NCI-H510A (cell line): ENCODE measurements at places on chromosomes 6 and 20.

- DNase-seq = no peak
These were observed 13.5 kb downstream of the ZSCAN23 start for GRCh38 chr6:28429781-28430180.

DNA sequence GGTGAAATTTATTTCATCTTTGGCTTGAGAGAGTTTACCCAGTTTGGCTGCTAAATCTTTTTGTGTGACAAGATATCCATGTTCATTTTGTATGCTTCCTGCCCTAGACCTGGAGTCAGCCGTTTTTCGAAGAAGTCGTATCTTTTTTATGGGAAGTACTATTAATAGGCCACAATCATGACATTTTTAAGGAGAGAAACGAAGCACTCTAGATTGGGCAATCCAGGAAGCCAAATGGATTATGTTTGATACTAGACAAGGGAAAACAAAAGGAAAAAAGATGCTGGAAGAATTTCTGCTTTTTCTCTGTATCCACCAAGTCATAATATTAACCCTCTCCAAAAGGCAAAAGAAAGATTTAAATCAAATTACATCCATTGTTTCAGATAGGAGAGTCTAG lies 214.6 kb downstream of the HDGFL1 start:
- DNase-seq = no peak

- no peak for DNase-seq
These were observed 47.6 kb downstream of the TNFAIP3 start for GRCh38 chr6:137914530-137915193.

- no peak for DNase-seq
These were observed 34.2 kb downstream of the PIM1 start for GRCh38 chr6:37204014-37204751.

DNA sequence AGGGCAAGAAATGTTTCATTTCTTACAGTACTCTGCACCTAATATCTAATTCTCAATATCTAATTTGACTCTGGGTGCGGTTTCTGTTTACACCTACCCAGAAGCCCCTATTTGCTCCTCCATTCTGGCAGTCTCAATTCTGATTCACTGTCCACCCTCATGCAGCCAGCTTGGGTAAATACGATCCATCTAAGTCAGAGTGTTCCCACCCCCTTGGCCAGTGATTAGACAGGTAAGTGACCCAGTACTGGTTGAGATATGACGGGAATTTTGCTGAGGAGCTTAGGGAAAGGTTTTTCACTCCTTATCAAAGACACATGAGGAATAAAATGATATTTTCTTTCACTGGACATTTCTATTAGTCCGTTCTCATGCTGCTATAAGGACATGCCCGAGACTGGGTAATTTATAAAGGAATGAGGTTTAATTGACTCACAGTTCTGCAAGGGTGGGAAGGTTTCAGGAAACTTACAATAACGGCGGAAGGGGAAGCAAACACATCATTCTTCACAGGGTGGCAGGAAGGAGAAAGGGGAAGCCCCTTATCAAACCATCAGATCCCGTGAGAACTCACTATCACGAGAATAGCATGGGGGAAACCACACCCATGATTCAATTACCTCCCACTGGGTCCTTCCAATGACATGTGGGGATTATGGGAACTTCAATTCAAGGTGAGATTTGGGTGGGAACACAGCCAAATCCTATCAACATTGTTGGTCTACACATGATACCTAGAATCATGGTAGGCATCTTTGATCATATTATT lies 29.4 kb downstream of the GLO1 start:
- no peak for DNase-seq

GRCh38 chr6:4790158-4790899 lies 14.1 kb downstream of the CDYL start:
- DNase-seq = no peak

DNA sequence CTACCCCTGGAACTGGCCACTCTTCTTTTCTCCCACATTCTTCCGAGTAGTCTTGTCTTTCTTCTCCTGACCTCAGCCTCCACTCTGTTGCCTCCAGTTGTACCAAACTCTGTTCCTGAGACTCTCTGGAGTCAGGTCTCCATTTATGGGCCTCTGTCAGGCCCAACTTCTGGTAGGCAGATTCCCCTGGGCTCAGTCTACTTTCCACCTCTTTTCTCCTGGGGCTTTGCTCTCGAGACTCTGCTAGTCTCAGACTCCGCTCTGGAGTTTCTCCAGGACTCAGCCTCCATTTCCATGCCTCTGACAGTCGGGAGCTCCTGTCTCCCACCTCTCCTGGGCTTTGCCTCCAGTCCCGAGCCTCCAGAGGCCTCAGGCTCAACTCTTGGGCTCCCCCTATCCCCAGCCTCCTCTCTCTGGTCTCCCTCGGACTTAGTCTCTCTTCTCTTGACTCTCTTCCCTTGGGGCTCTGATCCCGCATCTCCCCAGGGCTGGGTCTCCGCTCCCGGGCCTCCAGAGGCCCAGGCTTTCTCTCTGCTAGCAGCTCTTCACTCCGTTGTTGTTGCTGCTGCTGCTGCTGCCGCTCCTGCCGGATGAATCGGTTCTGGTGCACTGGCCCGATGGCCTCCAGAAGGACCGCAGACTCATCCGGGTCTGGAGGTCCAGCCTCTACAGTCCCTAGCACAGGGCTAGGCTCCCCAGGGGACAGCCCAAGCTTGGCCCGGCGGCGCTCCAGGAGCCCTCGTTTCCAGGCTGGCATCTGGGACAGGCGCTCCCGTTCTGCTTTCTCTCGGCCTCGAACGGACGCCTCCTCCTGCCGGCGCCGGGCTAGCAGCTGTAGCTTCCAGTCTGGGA lies 1.1 kb downstream of the PPP1R18 start:
- no peak for DNase-seq

DNA sequence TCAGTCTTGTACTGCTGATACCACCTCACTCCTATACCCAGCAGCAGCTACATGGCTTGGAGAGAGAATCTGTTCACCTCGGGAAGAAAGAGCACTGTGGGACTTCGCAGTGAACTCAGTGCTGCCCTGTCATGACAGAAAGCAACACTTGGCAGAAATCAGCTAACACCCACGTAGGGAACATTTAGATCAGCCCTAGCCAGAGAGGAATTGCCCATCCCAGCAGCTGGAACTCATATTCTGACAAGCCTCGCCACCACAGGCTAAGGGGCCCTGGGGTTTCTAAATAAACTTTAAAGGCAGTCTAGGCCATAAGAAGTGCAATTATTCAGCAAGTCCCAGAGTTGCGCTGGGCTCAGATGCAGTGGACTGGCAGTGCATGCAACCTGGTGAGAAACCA lies 1266.8 kb downstream of the GRIK2 start:
- no peak for DNase-seq

DNA sequence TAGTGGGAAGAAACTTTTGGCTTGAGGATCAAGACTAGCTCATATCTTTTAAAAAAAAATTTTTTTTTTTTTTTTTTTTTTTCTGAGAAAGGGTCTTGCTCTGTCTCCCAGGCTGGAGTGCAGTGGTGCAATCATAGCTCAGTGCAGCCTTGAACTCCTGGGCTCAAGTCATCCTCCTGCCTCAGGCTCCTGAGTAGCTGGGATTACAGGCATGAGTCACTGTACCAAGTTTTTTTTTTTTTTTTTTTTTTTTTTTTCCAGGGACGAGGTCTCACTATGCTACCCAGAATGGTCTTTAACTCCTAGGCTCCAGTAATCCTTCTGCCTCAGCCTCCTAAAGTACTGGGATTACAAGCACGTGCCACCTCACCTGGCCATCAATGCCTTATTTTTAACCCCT lies 27.9 kb downstream of the GCLC start:
- no peak for DNase-seq

- DNase-seq = no peak
These were observed 48.6 kb downstream of the CD24 start for GRCh38 chr6:106925948-106926347.

DNA sequence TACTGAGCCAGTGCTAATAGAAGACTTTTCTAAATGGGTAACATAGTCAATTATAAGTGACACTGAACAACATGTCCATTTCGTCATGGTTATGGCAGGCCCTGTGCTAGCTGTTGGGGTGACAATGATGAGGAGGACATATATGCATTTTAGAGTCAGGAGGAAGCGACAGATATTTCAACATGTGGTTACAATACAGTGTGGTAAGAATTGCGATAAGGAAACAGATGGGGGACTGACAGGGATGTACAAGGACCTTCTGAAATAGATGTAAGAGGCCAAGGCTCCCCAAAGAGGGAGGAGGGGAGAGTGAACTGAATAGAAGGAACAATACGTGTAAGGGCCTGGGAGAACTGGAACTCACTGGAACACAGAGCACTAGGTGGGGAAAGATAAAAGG lies 11.7 kb downstream of the MMP24 start:
- DNase-seq = no peak

DNA sequence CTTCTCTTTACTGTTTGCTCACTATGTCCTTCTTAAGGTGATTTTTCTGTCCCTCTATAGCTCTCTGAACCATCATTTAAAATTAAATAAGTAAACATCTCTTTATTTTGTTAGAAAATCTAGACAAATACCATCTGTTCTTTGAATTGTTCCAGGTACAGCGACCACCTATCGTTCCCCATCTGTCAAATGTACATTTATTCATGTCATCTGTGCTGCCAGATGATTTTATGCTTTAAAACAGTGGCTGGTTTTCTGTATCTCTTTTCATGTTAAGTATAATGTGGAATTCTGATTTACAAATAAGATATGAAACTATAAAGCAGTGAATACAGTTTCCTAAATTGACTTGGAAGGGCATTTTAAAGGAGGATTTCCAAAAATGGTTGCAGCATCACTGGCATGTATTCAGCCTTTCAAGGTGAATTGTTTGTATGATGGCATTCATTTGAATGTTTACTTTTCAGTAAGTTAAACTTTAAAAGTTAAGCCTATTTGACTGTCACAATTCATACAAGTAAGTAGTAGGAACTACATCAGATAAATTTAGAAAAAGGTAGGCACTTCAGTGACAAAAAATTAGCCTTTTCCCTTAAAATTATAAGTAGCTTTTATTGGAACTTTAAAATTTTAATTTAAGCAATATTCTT lies 92.6 kb upstream of the CLVS2 start:
- no peak for DNase-seq

- no peak for DNase-seq
These were observed 811.3 kb downstream of the DHX35 start for GRCh38 chr20:39773380-39774000.

DNA sequence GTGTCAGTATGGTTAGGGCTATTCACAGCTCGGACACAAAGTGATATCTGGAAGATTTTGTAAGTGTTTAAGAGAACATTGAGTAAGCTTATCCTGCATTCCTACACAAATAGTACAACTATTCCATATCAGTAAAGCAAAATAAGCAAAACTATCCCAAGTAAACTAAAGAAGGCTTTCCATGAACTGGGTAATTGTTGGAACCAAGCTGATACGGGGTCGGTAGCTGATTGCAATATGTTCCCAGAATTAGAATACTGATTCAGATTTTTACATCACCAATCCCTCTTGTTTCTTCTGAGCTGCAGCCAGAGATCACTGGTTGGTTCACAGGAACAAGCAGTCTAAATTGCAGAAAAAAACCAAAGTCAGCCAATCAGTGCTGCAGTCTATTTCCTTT lies 54.1 kb downstream of the CDS2 start:
- DNase-seq = no peak

GRCh38 chr6:156963712-156964700 lies 186.8 kb downstream of the ARID1B start:
- no peak for DNase-seq

DNA sequence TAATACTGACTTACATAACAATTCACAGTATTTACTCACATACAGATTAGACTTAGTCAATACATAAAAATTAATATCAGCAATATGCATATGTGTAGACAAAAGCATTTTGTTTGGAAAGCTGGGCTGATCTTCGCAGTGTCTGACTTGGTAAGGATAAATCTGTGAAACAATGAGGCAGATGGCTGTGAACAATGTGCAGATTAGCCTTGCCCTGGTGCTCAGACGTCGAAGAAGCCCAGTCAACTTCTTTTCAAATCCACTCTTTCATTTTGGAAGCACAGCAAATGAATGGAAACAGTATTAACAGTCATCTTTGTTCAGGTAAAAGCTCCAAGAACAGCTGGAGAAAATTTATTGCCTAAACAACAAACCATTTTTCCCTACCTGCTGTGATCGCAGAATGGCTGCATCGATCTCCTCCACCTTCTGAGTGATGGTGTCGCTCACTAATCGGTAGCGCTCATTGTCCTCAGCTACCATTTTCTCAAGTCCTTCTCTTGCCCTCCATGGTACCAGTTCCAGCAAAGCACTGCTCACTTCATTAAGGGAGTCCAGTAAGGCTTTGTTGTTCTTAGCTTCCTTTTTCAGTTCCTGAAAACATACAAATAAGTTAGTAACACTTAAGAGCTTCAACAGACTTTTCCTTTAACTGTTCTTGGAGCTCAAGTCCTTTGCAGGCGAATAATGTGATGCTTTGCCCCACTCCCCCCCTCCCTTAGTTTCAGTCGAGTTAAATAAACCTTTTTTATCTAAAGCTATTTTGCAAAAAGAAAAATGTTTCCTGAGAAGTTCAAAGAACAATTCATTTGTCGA lies 116.5 kb downstream of the DST start:
- DNase-seq = no peak

DNA sequence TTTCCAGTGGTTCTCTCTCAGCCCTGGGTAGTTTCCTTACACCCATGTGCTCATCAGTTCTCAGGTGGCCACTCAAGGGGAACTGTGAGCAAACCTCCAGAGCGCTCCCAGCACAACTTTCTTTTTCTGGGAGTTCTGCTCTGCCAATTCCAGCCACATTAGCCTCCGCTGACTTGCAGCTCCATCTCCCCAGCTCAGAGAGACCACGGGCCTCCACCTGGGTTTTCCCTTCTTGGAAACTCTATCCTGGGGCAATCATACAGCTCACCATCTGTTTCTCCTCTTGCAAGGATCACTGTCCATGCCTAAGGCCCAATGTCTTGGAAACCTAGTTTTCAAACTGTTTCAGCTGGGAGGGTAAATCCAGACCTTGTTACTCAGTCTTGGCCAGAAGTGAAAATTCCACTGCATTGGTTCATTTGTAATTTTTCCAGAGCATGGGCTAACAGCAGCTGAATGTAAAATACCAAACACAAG lies 129.9 kb downstream of the EYA2 start:
- no peak for DNase-seq

DNA sequence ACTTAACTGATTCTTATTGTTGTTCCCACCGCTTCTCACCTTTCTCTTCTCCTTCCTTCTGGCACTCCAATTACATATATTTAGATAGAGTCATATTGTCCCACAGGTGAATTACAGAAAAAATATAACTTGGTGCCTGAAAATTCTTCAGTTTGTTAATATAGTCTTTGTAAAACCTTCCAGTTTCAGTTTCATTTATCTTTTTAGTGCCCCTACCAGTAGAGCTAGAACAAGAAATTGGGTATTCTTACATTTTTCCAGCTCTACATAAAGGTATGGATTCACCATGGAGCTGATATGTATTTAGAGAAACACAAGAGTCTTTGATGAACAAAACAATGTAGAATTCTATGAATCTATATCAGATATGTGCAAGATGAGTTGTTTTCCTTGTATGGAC lies 10.7 kb downstream of the MANEA start:
- DNase-seq = no peak

GRCh38 chr20:57092112-57092899 lies 174.1 kb downstream of the BMP7 start:
- no peak for DNase-seq
